Iris pigment epithelial cell (primary cell): ENCODE measurements at places on chromosomes 6 and 20.

- DNase-seq: no peak
These were observed 43.0 kb upstream of the PKHD1 start for GRCh38 chr6:52130440-52130839.

DNA sequence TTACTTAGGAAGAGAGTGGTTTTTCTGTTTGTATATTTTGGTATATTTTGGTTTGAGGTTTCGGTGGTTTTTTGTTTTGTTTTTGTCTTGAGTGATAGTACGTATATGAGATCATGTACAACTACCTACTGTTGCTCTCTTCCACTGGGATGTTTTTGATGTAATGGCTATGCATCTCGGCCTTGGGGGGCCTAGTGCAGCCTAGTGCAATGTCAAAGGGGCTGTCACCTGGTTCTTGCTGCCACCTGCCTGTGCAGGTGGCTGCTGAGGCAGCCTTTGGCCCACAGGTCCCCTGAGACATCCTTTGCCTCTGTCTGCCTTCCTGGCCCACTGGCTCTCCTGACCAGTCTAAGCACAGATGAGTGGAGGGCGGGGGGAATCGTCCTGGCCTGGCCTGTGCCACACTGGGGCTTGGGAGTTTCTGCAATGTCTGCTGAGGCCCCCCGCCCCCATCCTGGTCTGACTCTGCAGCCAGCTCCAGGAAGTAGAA, 546.6 kb downstream of the CD83 start:
- no peak for DNase-seq

DNA sequence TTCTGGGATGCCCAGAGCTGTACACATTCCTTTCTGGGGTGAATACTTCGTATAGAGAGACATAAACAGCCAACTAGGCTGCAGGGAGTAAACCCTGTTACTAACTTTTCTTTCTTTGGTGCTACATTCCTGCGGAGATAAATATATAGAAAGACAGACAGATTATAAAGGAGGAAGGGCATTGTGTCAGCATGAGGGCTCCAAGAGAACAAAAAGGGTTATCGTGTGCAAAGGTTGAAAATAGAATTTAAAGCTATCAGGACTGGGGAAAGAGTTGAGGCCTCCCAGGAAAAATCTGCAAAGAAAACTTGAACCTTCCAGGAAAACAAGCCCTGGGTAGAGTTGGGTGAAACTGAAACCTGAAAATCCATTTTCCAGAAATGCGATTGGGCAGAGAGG, 68.0 kb downstream of the TMEM170B start:
- DNase-seq: no peak

GRCh38 chr20:17828598-17829144, 128.9 kb downstream of the BANF2 start:
- DNase-seq: no peak

- DNase-seq: peak; percentile 38
These were observed 139.9 kb upstream of the LAMP5 start for GRCh38 chr20:9374480-9374879.
